ENCODE measurements at places on chromosomes 7 and 10. TPM values are rescaled to one million over a fixed set of nuclear protein-coding genes. Genes with fewer than 3 reads are reported as not detected.
A peak's percentile ranks its signal among the peaks of the same experiment; 100 is the strongest.

DNA sequence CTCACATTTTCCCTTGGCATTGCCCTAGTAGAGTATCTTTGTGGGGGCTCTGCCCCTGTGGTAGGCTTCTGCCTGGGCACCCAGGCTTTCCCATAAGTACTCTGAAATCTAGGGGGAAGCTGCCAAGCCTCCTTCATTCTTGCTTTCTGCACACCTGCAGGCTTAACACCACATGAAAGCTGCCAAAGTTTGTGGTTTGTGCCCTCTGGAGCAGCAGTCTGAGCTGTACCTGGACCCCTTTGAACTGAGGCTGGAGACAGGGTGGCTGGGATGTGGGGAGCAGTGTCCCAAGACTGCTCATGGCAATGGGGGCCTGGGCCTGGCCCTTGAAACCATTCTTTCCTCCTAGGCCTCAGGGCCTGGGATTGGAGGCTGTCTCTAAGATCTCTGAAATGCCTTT is 35.0 kb upstream of the TMEM273 start:
- no peak overlapping the region for H3K4me3 ChIP-seq
- no peaks in the 10 kb centered on the region for H3K4me1 ChIP-seq
- H3K36me3 ChIP-seq: no peaks in the 10 kb centered on the region
- no peak overlapping the region for H3K27ac ChIP-seq
- H3K27me3 ChIP-seq: no peaks in the 10 kb centered on the region

DNA sequence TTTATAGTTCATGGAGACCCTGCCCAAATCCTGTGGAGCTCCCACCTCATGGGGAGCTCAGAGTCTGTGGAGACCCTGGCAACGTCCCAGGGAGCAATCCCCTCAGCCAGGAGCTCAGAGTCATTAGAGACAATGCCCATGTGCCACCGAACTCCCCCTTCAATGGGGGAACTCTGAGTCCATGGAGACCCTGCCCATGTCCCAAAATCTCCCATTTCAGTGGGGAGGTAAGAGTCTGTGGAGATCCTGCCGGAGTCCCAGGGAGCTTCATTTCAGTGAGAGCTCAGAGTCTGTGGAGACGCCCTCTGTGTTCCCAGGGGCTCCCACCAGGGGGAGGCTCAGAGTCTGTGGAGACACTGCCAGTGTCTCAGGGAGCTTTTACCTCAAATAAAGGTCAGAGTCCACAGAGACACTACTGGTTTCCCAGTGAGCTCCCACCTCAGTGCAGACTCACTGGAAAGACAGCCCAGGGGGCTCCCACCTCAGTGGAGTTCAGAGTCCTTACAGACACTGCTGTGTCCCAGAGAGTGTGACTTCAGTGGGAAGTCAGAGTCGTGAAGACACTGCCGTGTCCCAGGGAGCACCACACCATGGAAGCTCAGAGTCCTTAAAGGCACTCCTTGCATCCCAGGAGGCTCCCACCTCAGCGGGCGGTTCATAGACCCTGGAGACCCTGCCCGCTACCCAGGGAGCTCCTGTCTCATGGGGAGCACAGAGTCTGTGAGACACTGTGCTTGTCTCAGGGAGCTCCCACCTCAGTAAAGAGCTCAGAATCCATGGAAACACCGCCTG is 5.0 kb downstream of the MYO1G start:
- H3K36me3 ChIP-seq: no peaks in the 10 kb centered on the region
- peaks cover 67% of the 10 kb centered on the region for H3K4me1 ChIP-seq
- H3K27me3 ChIP-seq: peaks cover 5% of the 10 kb centered on the region
- H3K27ac ChIP-seq: no peak overlapping the region

DNA sequence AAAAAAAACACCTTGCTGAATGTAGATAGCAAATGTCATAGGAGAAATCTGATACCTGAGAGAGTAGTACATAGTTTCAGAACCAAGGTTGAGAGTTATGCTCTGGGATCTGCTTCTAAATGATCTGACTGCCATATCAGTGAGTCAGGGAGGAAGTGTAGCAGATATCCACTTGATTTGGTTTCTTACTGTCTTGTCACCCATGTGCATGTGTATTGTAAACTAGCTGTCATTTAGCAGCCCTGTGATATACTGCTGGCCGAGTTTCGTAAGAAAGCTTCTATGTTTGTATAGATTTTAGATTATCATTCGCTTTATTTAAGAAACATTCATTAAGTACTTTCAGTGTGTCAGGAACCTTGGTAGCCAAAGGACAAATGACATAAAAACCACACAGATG is 42.0 kb downstream of the SP4 start:
- no peak overlapping the region for H3K4me3 ChIP-seq
- no peak for DNase-seq
- no peaks in the 10 kb centered on the region for H3K36me3 ChIP-seq
- H3K27ac ChIP-seq: no peak overlapping the region
- no peaks in the 10 kb centered on the region for H3K27me3 ChIP-seq

GRCh38 chr7:15816835-15817426 is 130.4 kb upstream of the MEOX2 start:
- no peak overlapping the region for H3K27ac ChIP-seq
- H3K4me3 ChIP-seq: no peak overlapping the region
- no peaks in the 10 kb centered on the region for H3K36me3 ChIP-seq
- H3K27me3 ChIP-seq: no peaks in the 10 kb centered on the region
- no peak for DNase-seq

- no peaks in the 10 kb centered on the region for H3K36me3 ChIP-seq
- DNase-seq: no peak
- H3K4me1 ChIP-seq: peaks cover 12% of the 10 kb centered on the region
- H3K27ac ChIP-seq: no peak overlapping the region
These were observed 16.4 kb downstream of the PALD1 start for GRCh38 chr10:70494966-70495365.

DNA sequence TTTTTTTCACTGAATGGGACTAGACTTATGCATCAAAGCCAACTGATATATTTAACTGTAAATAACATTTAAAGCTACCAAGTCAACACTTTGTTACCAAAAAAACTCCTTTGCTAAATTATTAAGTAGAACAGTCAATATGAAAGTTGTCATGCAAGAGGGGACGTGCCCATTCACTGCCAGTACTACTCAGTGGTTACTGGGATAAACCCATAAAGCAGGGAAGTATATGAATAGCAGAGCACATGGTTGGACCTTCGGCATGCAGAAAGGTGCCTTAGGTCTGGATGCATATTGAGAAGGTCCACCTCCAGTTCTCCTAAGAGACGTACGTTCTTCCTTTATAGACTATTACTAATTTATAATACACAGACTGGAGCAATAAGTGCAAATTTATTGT is 120.1 kb downstream of the SVOPL start:
- H3K27ac ChIP-seq: no peak overlapping the region
- no peak for DNase-seq
- H3K27me3 ChIP-seq: no peaks in the 10 kb centered on the region

GRCh38 chr10:124150807-124151417 is 57.5 kb upstream of the CHST15 start:
- H3K27me3 ChIP-seq: peaks cover 11% of the 10 kb centered on the region
- no peak for DNase-seq
- H3K36me3 ChIP-seq: no peaks in the 10 kb centered on the region
- H3K4me1 ChIP-seq: peaks cover 33% of the 10 kb centered on the region
- no peak overlapping the region for H3K4me3 ChIP-seq

- H3K4me1 ChIP-seq: no peaks in the 10 kb centered on the region
- H3K4me3 ChIP-seq: no peak overlapping the region
- H3K27ac ChIP-seq: no peak overlapping the region
- no peak for DNase-seq
These were observed 198.3 kb upstream of the ZNF32 start for GRCh38 chr10:43846968-43847367.

GRCh38 chr10:82277591-82277990 is 402.6 kb downstream of the NRG3 start:
- DNase-seq: no peak
- H3K4me3 ChIP-seq: no peak overlapping the region
- H3K4me1 ChIP-seq: no peaks in the 10 kb centered on the region
- no peak overlapping the region for H3K27ac ChIP-seq

- DNase-seq: no peak
- H3K27me3 ChIP-seq: no peaks in the 10 kb centered on the region
- no peak overlapping the region for H3K27ac ChIP-seq
- H3K36me3 ChIP-seq: no peaks in the 10 kb centered on the region
These were observed 161.4 kb downstream of the GPAM start for GRCh38 chr10:112022196-112022595.

- DNase-seq: no peak
- H3K36me3 ChIP-seq: 0 out of 3 replicates have a peak, but pooled peaks cover 12% of the 10 kb centered on the region
- no peaks in the 10 kb centered on the region for H3K27me3 ChIP-seq
These were observed 154.3 kb downstream of the ZMYND11 start for GRCh38 chr10:289581-289980.

DNA sequence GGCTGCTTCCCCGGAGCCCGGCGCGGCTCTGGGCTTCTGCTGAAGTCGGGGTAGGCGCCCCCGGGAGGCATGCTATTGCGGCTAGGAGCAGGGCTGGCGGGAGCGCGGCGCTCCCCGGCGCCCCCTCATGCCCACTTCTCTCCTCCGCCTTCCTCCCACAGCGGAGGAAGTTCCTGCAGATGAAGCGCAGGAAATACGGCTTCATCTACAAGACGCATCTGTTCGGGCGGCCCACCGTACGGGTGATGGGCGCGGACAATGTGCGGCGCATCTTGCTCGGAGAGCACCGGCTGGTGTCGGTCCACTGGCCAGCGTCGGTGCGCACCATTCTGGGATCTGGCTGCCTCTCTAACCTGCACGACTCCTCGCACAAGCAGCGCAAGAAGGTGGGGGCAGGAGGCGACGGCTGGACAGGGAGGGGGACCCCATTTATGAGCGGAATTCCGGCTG is 479 bp downstream of the CYP26A1 start:
- H3K27me3 ChIP-seq: peaks cover 56% of the 10 kb centered on the region
- peaks cover 36% of the 10 kb centered on the region for H3K4me1 ChIP-seq
- no peak overlapping the region for H3K27ac ChIP-seq
- no peaks in the 10 kb centered on the region for H3K36me3 ChIP-seq
- H3K4me3 ChIP-seq: peak overlapping the region; percentile 56

The PIP gene
- not detected for total RNA-seq

The LRRD1 gene
- total RNA-seq: not detected

The NEBL gene
- total RNA-seq: not detected

The FAM171A1 gene
- total RNA-seq: 17.8 TPM

The ZNF783 gene
- total RNA-seq: 1.3 TPM
